EL (cell line): ENCODE measurements at places on chromosomes 4 and X.
A peak's percentile ranks its signal among the peaks of the same experiment; 100 is the strongest.

GRCh38 chr4:27917381-27917780 is 1056.7 kb downstream of the STIM2 start:
- no peak for DNase-seq

DNA sequence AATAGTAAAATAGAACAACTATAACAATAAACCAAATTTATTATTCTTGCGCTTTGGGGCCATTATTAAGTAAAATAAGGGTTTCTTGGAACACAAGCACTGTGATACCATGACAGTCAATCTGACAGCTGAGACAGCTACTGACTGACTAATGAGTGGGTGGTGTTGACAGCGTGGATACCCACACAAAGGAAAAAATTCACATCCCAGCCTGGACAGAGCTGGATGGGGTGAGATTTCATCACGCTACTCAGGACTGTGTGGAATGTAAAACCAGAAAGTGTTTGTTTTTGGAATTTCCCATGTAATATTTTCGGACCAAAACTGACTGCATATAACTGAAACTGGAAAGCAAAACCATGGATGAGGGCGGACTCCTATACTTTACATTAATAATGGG is 48.8 kb downstream of the IGFBP7 start:
- DNase-seq = peak; percentile 57

DNA sequence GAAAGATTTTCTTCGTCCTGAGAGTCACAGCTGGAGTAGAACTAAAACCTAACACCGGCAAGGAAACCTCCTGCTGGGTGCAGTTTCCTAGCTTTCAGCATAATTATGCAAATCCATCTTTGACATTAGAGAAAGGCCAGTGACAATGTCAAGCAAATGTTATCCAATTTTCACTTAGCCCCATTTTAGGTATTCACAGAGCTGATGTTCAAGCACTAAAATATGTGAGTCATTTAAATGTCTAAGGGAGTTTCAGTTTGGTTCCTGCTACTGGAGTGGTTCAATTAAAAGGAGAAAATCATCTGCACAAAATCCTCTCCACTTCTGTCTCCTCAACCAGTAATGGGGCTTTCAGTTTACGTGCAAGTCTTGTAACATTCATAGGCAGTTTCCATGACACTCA is 37.1 kb upstream of the AMOT start:
- no peak for DNase-seq

- DNase-seq = peak; percentile 25
Observed at GRCh38 chr4:140088323-140088967, 65.5 kb downstream of the MAML3 start.

- DNase-seq = no peak
Observed at GRCh38 chr4:162510115-162510514, 346.3 kb upstream of the FSTL5 start.

GRCh38 chr4:55380576-55380975 is 15.2 kb upstream of the TMEM165 start:
- DNase-seq = no peak

- DNase-seq = no peak
Observed at GRCh38 chr4:91840359-91840758, 463.4 kb upstream of the GRID2 start.

GRCh38 chr4:3263876-3264193 is 14.9 kb downstream of the MSANTD1 start:
- no peak for DNase-seq

GRCh38 chr4:7168106-7168505 is 24.2 kb upstream of the SORCS2 start:
- DNase-seq = no peak

- DNase-seq = no peak
Observed at GRCh38 chrX:18883234-18883960, 100.5 kb downstream of the PHKA2 start.

- no peak for DNase-seq
Observed at GRCh38 chrX:124504111-124504983, 158.0 kb downstream of the SH2D1A start.

- no peak for DNase-seq
Observed at GRCh38 chrX:150544835-150545770, 23.3 kb upstream of the MTM1 start.

- no peak for DNase-seq
Observed at GRCh38 chr4:52203351-52203750, 152.2 kb downstream of the SPATA18 start.

DNA sequence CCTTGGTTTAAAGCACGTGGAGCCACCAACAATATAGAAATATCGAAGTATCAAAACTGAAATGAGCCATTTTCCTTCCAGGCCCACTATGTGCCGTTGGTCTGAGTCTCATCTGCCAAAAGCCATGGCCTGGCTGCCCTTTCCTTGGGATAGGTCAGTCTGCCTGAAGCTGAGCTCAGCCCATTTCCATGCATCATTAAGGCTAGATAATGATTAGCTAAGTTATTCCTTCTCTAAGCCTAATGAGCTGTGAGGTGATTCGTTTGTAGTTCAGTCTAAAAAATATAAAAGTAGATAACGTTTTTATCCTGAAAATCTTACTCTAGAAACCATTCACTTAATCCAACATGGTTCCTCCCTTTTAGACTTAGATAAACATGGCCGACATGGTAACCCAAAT is 936.2 kb upstream of the LCORL start:
- no peak for DNase-seq

- no peak for DNase-seq
Observed at GRCh38 chr4:63458010-63458409, 951.2 kb downstream of the TECRL start.

- no peak for DNase-seq
Observed at GRCh38 chr4:151962138-151962823, 201.5 kb upstream of the GATB start.

DNA sequence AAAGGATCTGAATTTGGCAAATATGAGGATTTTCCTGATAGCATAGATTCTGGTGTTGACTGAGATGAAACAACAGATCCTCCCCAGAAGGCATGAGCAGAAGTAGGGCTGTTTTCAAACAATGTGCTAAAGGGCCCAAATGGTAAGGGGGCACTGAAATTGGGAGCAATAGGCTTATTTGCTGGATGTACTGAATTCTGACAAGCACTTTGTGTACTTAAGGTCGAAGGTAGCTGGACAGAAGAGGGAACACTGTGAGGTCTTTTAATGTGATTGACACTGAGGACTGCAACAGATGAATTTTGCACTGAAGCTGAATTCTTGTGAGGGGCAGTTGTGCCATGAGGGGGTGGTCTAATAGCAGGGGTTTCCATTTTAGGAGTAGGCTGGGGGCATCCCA is 21.2 kb upstream of the COX18 start:
- no peak for DNase-seq

DNA sequence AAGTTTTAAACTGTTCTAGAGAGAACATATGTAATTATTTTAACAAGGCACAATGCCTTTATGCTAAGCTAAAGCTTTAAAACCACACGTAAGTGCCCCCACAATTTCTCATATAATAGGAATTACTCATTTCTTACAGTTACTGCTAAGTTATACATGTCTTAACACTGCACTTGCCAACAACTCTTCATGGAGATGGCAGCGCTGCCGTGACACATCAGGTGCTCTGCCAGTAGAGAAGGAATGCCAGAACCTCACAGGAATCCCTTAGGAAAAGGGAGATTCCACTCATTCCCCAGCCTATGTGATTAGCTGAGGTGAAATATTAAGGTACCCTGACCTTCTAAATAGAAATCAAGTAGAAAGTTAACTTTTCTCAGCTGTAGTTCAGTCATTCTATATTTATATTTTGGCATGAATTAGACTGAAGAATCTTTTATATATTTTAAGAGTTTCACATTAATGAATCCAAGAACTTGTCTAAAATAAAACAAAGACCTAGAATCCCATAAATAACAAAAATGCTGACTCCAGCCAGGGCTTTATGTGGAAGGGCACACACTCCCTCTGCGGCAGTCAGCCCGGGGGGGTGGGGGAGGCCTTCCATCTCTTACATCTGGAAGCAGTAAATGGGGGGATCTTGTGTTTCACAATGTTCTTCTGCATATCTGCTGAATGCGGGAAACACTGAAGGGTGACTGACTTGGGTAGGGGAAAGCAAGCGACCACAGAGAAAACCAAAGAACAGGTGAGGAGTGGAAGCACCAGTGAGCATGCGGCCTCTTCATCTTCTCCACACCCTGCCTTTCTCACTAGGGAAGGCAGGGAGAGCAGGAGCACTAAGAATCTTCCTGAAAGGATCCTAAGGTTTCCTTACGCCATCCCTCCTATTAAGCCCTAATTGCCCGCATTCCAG is 23.7 kb downstream of the ACSL1 start:
- DNase-seq = no peak
